Fibroblast of skin of right quadriceps (primary cell): ENCODE measurements at places on chromosomes 6 and 20.

DNA sequence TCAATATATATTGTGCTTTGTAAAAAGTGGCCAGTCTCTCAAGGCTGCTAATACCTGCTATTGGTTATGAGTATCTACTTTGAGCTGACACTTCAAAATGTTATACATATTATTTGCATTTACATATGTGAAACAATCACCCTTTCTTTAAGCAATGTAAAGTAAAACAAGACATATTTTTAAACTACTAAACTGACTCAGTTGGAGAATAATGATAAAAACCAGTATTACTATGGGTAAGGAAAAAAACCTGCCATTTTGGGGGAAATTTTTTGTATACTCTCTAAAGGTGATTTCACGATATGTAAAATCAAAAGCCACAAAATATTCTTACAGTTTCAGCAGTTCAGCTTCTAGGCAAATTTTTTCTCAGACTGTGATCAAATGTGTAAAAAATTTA is 232.3 kb downstream of the PRL start:
- no peak for DNase-seq

DNA sequence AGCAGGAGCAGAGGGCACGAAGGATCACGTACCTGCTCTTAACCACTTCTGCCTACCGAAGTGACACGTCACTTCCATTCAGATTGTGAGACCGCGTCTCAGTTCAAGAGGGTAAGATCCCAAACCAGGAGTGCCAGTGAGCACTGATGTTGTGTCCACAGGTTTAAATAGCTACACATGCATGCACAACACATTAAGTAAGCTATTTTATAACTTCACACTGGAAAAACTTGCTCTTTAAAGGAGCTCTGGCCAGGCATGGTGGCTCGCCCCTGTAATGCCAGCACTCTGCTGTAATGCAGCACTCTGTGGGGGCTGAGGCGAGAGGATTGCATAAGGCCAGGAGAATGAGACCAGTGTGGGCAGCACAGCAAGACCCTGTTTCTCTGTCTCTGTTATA is 21.1 kb downstream of the ABHD12 start:
- no peak for DNase-seq

- no peak for DNase-seq
Observed at GRCh38 chr20:39124064-39124463, 161.9 kb downstream of the DHX35 start.

GRCh38 chr6:14190191-14190928 is 72.8 kb downstream of the CD83 start:
- DNase-seq: no peak

DNA sequence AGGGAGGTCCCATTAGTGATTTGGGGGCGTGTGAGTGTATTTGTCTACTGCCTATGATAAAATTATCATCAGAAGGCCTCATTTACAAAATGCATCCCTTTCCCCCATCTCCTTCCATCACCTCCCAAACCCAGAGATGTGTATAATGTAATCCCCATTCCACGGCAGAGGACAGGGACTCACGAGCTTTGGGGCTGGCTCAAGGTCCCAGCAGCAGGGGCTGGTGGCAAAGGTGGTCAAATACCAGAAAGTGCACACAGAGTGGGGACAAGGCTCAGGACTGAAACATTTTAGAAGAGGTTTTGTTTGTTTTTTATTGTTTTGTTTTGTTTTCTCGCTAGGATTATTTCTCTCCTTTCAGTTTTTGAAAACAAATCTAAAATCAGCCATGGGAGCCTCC is 68.5 kb upstream of the TOP1 start:
- no peak for DNase-seq

DNA sequence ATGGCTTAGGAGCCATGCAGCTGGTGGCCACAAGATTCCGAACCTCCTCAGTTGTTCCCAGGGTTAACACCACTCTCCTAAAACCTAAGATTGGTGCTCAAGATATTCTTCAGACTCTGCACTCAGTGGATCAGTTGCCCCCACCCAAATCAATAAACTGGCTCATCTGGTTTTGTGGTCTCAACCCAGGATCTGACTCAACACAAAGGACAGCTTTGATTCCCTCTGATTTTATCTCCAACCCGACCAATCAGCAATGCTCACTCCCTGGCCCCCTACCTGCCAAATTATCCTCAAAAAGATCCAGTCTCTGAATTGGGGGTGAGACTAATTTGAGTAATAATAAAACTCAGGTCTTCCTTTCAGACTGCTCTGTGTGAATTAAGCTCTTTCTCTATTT is 137.5 kb downstream of the EYS start:
- no peak for DNase-seq

DNA sequence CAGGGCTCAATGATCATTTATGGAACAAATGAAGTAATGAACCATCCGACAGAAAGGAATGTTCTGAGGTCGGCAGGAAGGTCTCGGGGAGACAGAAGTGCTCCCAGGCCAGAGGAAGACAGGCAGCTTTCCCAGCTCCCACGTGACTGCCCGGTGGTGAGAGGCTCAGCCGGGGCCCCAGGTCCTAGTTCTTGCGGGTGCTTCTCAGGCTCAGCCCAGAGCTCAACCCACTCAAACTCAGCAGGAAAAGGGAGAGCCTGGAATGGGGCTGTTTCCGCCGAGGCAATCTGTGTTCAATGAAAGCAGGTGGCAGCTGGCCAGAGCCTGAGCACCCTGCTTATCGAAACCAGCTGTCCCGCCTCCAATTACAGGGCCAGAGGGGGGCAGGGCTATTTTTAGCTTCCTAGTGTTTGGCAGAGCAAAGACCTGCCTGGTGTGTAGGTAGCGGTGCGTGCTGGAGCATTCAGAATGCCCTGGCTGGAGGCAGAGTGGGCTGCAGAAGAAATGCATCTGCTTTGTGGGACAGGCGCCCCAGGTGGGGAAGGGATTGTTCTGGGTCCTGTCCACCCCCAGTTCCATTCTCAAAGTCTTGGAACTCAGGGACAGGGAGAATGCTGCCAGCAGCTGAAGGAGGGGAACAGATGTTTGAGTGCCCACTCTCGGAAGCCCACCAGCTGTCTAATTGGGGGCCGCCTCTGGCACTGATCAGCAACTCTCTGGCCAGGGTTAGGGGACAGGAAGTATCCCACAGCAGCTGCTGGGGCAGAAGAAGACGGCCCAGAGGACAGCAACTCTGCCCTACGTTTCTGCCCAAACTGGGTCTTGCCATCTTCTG is 145.1 kb downstream of the PREX1 start:
- peak; percentile 98 for DNase-seq
